Neural crest cell (in vitro differentiated cells): ENCODE measurements at places on chromosomes 2 and 18.
A peak's percentile ranks its signal among the peaks of the same experiment; 100 is the strongest.

DNA sequence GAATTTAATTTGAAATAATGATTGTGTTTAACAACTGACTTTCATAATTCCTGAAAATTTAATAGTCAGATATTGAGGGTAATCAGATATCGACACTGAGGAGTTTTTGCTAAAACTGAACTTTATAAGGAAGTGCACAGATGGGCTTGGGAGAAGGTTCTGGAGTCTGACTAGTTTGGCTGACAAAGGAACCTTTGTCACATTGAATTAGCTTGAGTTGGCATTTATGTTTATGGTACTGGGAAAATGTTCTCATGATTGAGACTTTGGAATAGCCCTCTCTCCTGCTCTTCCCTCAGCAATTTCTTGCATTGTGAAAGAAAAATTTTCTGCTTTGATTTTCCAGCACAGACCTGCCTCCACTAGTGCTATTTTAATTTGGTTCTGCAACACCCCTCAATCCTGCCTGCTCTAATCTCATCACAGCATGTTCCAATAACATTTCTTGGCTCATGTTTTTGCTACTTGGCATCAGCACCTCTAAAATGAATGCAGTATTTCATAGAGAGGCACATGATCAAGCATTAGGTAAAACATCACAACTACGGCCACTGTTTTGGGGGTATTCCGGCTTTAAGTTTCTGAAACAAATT is 133.9 kb upstream of the FSHR start:
- DNase-seq = no peak

DNA sequence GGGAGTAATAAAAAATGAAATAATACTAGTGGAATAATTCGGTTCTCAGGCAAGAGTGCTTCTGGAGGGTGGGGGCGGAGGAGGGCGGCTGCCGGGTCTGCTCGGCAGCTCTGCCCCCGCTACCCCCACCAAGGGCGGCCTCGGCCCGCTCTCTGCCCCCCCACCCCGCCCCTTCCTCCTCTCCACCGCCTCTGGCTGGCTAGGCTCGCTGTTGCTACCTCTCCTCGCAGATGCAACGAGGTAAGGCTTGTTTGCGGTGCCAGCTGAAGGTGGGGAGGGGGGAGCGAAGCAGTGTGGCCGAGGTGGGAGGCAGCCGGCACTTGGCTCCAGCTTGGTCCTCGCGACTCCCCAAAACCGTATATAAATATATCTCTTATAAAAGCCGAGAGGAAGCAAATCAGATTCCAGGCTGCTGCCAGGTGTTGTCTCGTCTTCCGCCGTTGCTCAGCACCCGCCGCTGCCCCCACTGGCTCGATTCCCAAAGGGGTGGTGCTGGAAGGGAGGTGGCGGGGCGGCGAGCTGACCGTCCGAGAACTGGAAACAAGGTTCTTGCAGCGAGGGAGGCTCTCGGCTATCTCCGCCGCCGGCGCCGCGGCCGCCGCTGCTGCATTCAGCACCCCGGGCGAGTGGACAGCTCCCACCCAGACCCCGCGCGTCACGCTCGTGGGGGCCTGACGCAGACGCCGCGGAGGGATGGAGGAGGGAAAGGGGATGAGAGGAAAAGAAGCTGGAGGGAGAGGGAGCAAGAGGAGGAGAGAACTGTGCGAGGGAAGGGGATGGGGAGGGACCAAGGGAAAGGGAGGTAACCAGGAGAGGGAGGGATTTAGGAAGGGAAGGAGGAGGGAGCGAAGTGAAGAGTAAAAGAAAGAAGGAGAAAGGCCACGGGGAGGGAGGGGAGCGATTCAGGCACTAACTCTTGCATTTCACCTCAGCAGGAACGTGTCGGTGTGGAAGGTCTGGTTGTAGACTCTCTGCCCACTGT is at the start of gene MARCHF4:
MARCHF4 (minus strand) TSS at position 763 of the 982 bp plus-strand sequence. CDS start 2,223 bp downstream, outside the sequence.
- peak; percentile 87 for DNase-seq

DNA sequence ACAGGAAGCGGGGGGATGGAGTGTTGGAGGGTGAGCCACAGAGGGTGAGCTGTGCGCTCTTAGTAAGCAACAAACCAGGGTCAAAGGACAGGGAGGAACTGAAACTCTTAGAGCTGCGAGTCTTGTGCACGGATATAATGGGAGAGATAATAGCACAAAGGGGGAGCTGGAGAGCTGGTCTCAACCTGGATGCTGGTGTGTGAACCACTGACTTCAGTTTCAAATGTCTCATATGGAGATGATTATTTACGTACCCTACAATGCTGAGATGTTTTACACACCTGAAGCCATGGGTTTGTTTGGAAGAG is 35.9 kb downstream of the PTGR3 start:
- DNase-seq = no peak

DNA sequence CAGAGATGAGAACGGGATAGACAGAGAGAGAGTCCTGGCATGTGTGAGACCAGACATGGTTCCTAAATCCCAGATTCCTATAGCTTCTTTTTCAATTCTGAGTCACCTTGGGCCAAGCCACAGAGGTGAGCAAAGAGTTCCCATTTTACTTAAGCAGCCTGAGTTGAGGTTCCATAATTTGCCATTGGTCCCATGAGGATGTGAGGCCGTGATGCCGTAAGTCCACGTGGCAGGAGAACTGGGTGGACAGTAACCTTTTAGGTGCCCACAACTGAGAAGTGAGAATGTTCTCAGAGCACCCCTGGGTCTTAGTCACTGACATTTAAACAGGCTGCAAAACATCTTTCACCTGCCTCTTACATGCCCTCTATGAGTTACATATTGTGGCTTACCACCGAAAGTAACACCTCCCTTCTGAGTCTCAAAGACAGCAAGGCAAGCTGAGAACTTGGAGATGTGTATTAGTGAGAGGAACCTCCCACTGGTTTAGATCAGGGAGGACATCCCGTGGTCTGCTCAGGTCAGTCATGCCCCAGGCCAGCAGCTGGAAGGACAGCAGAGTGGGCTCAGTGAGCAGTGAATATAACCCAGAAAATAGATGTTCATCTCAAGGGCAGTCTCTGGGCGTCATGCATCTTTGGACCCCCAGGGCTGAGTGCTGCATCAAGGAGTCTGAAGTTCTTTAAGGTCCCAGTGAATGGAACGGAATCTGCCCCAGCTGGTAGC is 127.9 kb upstream of the LGALSL start:
- DNase-seq = no peak

DNA sequence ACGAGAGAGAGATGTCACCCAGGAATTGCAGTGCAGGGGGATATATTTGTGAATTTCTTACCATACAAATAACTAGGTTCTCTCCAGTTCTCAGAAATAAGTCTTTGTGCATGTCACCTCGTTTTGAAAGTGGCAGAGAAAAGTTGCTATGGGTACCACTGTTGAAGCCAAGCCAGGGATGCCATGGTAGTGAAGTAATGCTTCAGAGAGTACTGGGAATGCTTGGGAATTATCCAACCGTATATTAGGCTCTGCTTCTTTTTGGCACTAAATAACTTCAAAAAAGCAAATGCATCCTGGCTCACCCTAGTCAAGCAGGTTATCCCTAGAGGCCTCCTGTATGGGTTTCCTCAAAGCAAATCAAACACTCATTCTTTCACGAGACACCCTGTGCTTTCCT is 50.7 kb upstream of the DDX18 start:
- no peak for DNase-seq

DNA sequence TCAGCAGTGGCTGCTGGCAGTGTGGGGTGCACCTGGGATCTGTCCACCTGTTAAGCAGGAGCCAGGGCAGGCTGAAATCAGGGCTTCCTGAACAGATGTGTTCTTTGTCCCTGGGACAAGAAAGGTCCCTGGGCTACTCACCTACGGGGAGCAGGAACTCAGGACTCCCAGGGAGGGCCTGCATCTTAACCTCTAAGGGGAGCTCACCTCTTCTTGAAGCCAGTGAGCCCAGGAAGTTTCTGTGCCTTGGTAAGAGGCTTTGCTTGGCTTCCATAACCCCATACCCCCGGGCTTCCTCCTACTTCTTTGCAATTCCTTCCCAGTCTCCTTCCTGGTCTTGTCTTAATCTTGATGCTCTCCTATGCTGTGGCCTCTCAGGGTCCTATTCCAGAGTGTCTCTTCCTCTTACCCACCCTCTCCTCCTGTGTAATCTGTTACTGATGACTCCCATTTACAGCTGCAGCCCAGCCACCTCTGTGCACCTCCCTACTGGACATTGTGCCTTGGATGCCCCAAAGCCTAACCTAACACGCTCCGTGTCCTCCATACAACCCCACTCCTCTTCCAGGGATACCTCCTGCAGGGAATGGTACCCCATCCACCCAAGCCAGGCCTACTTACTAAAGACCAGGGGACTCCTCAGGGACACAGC is 55.7 kb upstream of the MAPRE3 start:
- no peak for DNase-seq

DNA sequence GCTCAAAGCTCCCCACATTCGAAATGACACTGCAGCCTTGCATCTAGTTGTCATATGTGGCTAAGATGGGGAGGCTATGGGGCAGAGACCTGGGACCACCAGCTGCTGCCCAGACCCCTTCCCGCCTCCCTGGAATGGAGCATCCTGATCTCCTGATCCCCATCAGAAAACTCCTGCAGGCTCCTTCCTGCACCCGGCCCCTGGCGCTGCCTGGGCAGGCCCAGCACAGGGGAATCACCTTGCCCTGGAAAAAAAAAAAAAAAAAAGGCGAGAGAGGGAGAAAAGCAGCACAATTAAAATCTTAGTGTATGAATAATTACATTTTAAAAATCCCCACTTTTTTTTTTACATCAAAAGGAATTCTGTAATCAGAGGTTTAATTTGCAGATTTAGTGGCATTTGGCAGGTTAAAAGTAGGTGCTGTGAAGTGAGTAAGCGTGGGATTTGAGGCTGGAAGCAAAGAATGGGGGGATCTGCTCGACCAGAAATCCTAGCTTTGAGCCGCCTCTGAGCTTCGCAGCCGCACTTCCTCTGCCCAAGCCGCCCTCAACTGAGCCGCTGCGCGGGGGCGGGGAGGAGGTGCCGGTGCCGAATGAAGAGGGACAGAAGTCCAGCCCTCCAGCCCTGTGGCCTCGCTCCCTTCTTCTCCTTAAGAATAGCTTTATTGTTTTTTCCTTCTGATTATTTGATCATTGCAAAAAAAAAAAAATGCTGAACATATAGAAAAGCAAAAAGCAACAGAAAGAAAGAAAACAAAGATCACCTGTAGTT is 30.0 kb downstream of the THNSL2 start:
- peak; percentile 46 for DNase-seq

- no peak for DNase-seq
Observed at GRCh38 chr18:12803069-12803936, 80.7 kb downstream of the PTPN2 start.

GRCh38 chr2:81481994-81482368 is 1177.4 kb upstream of the LRRTM1 start:
- DNase-seq = no peak

DNA sequence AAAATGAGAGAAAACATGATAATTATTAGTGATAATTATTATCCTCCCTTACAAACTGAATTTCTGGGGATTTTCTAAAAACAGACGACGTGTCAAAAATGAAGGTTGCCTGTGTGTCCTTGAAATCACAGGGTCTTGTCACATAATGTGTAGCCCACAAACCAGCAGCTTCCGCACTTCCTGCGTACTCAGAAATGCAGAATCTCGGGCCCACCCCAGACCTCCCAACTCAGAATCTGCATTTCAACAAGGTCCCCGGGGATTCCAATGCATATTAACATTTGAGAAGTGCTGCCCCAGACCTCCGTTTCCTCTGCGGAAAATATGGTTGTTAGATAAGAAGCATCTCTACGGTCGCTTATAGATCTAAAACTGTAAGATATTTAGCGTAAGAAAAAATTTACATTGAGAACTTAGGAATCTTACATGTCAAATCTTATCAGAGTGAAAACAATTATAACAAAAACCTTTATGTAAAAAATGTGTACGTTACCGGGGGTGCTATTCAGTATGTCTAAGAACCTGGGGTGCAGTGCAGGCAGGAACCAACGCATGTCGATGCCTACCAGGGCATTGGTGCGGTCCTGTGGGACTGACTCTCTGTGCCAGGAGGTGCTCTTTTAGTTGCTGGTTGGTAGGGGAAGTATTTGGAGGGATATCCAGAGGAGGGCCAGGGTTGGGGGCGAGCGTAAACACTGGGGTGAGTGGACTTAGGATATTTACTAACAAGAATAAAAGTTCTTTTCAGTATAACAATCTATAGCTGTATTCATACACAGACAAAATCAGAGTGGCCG is 15.2 kb downstream of the CDKL4 start:
- no peak for DNase-seq

- no peak for DNase-seq
Observed at GRCh38 chr2:161371869-161372268, 44.2 kb upstream of the TBR1 start.

DNA sequence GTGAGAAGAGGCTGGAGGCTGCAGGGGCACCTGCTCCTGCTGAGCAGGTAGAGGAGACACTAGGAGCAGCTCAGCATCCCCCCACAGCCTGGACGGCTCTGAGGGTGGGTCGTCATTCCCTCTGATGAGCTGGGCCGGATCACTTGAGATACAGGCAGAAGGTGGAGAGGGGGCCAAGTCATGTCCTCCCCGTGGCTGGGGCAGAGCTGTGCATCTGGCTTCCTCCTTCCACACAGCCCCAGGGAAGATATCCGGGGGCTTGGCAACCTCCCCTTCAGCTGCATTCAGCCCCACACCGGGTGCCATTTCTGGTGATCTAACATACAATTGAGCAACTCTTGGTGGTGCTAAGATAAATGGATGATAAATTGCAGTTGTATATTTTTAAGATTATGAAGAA is 236.9 kb downstream of the LDLRAD4 start:
- DNase-seq = no peak

GRCh38 chr2:105409717-105410116 is 10.9 kb upstream of the FHL2 start:
- no peak for DNase-seq

DNA sequence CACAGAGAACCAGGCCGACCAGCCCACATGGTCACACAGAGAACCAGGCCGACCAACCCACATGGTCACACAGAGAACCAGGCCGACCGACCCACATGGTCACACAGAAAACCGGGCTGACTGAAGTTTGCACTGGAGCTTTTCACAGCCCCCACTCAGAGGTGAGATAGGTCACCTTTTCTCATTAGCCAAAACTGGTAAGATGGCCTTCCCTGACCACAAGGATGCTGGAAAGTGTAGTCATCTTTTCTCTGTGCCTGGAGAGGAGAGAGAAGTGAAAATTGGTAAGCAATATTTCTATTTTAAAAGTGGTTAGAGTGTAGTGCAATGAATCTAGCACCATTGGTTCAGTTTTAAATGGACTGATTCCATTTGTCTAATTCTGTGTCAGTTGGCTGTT is 247.1 kb downstream of the NEDD4L start:
- no peak for DNase-seq

DNA sequence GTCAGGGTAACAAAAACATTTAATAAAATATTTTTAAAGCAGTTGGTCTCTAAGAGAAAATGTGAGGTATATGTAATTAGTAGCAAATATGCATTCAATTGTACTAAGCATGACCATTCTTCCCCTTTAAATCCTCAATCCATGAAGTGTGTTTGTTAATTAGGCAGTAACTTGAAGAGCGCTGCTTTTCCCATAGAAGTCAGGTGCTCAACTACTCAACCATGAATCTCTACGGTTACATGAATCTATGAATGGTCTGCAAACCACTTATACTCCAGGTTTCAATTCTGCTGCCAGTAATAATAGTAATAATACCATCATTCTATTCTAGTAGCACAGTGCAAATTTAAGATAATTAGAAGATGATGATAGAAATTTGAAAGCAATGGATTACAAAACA is 55.8 kb downstream of the SLC8A1 start:
- DNase-seq = no peak
